Activated naive CD8-positive, alpha-beta T cell treated with anti-CD3 and anti-CD28 coated beads for 36 hours (primary cell): ENCODE measurements at places on chromosomes 2 and 18.

- DNase-seq = no peak
These were observed 141.7 kb upstream of the GPC1 start for GRCh38 chr2:240293557-240294461.

DNA sequence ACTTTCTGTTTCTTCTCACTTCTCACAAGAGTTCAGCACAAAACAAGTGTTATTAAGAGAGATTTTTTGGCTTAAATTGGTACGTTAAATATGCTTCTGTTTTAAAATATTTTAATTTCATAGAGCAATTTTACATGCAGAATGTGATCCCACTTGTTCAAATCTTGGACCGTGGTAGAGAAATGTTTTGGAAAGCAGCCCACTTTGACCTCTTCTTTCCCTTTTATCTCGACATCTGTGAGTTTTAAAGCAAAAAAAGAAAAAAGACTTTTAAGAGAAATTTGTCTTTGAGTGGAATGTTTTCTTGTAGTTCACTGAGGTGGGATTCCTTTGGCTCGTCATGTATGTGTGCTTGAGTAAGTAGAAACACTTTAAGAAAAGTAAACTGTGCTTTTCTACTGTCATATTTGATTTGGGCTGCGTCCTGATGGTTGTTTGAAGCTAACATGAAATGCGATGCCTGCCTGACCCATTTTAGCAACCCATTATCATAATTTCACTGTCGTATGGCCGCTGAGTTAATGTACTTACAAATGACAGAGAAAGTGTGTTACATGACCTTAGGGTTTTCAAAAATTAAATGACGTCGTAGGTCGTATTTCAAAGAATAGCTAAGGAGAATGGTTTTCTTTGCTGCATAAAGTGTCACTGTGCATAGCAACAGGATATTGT lies 54.5 kb downstream of the TSHZ1 start:
- no peak for DNase-seq

GRCh38 chr2:236558993-236559978 lies 10.3 kb upstream of the ACKR3 start:
- no peak for DNase-seq

- no peak for DNase-seq
These were observed 136.5 kb downstream of the DSEL start for GRCh38 chr18:67379981-67380380.

DNA sequence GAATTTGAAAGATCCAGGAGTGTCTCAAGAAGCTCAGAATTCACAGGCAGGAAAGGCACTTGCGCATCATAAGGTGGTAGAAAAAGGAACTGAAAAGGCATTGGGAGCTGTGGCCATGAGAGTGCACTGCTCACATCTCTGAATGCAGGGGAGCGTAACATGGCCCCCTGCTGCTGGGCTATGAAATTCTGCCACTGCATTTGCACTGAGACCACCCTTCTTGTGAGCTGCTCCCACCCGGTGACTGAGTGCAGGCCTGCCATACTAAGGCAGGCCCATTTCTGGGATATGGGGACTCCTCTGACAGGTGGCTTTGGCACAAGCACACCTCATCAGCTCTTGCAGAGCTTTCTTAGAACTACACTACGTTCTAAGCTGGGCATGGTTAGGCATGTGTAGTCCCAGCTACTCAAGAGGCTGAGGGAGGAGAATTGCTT lies 25.3 kb upstream of the STARD7 start:
- no peak for DNase-seq

GRCh38 chr2:186477790-186478189 lies 8.3 kb upstream of the ZC3H15 start:
- DNase-seq = no peak

GRCh38 chr2:191222507-191222906 lies 22.7 kb upstream of the MYO1B start:
- DNase-seq = no peak

GRCh38 chr2:64727843-64728463 lies 74.2 kb upstream of the SERTAD2 start:
- DNase-seq = no peak

GRCh38 chr2:191881982-191882816 lies 35.3 kb upstream of the CAVIN2 start:
- no peak for DNase-seq

DNA sequence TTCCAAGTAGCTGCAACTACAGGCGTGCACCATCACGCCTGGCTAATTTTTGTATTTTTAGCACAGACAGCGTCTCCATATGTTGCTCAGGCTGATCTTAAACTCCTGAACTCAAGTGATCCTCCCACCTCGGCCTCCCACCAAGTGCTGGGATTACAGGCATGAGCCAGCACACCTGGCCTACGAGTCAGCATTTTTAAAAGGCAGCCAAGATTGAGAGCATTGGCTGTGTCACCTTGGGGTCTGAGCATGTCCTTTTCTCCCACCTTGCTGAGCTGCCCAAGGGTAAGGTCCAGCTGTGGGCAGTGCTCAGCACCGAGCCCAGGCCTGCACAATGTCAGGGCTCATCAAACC lies 142.8 kb upstream of the LMAN1 start:
- DNase-seq = no peak

DNA sequence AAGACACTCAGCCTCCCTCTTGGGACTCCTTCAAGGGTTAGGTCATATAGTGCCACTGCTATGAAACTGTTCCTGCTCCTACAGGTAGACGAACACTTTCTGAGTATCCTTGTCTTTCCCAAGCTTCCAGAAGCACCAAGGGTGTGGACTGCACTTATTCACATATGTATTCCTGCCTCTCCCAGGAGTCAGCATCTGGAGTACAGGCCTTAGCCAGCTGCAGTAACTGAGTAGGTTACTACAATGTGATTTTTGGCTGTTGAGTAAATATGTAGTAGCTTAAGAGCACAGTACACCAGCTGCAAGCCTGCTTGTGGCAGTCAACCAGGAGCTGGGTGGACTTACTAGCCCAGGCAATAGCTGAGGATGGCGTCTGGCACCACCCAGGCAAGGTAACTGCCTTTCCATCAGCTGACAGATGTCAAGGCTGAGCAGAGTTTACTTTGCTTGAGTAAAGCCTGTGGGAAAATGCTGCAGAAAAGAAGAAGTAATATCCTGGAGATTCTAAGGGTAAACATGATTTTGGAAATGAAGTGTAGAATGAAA lies 14.0 kb upstream of the SCLY start:
- DNase-seq = no peak

- no peak for DNase-seq
These were observed 4.9 kb downstream of the NOP58 start for GRCh38 chr2:202270487-202270886.

- no peak for DNase-seq
These were observed 94.4 kb downstream of the SGPP2 start for GRCh38 chr2:222518570-222519381.

DNA sequence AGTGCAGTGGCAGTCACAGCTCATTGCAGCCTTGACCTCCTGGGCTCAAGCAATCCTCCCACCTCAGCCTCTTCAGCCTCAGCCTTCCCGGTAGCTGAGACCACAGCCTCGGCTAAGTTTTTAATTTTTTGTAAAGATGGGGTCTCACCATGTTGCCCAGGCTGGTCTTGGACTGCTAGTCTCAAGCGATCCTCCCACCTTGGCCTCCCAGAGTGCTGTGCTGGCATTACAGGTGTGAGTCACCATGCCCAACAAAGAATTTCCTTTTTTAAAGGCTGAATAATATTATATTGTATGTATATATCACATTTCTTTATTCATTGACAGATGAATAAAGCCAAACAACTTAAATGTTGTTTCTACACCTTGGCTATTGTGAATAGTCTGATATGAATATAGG lies 42.5 kb downstream of the MOB4 start:
- no peak for DNase-seq

DNA sequence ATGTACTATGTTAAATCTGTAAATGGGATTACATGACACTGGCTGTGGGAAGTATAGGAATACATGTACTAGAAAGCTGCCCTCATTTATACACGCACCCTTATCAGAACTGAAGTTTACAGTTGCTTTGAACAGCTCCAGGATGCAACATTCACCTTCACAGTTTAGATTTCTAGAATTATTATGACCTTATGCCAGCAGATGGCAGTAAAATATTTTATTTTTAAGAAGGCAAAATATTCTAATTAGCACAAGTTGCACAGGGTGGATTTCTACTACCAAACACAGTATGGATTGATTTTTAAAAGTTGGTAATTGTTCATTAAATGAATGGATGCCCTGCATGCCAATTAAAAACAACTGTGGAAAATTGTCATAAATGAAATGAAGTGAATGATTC lies 670.4 kb downstream of the KCNJ3 start:
- DNase-seq = no peak

GRCh38 chr2:136362676-136363390 lies 244.9 kb upstream of the CXCR4 start:
- peak; percentile 44 for DNase-seq

DNA sequence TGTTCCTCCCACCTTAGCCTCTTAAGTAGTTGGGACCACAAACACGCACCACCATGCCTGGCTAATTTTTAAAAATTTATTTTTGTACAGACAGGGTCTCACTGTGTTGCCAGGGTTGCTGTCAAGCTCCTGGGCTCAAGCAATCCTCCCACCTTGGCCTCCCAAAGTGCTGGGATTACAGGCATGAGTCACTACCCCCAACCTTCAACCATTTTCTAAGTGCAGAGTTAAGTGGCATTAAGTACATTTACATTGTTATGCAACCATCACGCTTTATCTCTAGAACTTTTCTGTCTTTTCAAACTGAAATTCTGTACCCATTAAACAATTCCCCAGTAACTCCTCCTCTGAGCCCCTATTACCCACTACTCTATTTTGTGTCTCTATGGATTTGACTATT lies 45.9 kb upstream of the AFF3 start:
- no peak for DNase-seq

DNA sequence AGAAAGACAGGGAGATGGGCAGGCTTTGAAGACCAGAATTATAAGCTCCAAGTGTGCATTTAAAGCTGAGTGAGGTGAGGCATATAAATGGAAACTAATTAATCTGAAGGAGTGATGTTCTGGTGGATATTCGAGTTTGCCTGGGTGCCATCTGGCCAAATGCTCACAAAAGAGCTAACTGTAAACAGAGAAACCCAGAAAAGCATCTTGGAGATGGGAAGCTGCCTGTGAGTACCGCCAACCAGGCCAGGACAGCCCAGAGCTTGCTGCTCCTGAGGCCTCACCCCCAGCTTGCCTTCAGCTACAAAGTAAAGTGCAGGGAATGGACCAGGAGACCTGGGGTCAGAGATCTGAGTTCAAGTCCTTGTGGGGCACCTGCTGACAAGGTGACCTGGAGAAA lies 446.1 kb upstream of the MYT1L start:
- no peak for DNase-seq

DNA sequence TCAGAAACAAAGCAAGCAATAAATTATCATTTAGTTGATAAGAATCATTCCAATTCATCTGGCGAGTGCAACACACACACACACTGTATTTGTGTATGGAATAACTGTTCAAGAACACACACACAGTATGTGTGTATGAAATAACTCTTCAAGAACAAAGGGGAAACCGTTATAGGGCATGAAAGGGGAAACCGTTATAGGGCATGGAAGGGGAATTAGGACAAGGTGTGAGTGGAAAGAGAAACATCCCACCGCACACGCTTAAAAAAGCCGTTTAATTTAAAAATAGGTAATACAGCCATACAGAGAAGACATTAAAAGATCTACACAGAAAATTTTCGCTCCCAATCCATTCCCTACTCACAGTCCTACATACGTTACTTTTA lies 607 bp upstream of the TSN start:
- no peak for DNase-seq

- peak; percentile 66 for DNase-seq
These were observed at the start of gene SIX3 for GRCh38 chr2:44941551-44942234. Gene SIX3 (plus strand): TSS chr2:44941702. CDS start chr2:44942105, 403 bp downstream.

GRCh38 chr2:206627632-206628031 lies 14.7 kb upstream of the FAM237A start:
- no peak for DNase-seq

- no peak for DNase-seq
These were observed 34.2 kb downstream of the TRAPPC12 start for GRCh38 chr2:3413697-3414096.

DNA sequence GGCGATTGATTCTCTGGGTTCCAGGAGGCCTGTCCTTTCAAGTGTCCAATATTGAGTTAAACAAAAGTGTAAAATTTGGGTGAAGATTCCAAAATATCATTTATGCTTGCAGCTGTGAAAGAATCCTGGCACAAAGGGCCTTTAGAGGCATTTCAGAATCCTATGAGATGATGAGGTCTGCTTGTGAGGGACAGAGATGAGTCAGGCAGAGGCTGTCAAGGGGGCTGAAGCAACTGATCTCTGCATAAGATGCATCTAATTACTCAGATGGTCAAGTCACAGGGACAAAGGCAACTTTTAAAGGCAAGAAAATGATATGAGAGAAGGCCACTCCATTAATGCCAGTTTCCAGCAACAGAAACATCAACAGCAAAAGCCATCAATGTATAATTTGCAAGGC lies 78.8 kb downstream of the FHOD3 start:
- DNase-seq = no peak

- no peak for DNase-seq
These were observed 144.3 kb upstream of the MAP3K20 start for GRCh38 chr2:172931256-172931894.

DNA sequence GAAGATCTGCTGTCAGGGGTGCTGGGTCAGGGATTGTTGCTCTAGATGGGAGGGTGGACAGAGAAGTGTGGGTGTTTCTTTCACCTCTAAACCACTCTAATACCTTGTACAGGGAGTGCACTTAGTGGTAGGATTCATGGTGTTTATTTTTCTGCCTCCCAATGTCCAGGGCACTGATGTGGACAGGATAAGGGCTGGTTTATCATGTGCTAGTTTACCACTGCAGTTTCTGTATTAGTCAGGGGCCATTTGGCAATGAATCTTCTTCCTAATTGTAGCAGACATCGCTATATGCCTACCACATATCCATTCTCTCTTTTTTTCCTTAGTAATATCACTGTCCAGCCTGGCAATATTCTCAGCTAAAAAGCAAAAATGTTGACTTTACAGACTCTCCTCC lies 50.3 kb upstream of the LRRTM1 start:
- no peak for DNase-seq

GRCh38 chr18:53757328-53757727 lies 467.1 kb downstream of the MBD2 start:
- DNase-seq = no peak

GRCh38 chr2:180848393-180848792 lies 132.0 kb upstream of the UBE2E3 start:
- no peak for DNase-seq

GRCh38 chr2:236577481-236578410 lies 8.1 kb downstream of the ACKR3 start:
- DNase-seq = no peak

- DNase-seq = peak; percentile 67
These were observed 70.0 kb downstream of the MBP start for GRCh38 chr18:77062518-77063003.

DNA sequence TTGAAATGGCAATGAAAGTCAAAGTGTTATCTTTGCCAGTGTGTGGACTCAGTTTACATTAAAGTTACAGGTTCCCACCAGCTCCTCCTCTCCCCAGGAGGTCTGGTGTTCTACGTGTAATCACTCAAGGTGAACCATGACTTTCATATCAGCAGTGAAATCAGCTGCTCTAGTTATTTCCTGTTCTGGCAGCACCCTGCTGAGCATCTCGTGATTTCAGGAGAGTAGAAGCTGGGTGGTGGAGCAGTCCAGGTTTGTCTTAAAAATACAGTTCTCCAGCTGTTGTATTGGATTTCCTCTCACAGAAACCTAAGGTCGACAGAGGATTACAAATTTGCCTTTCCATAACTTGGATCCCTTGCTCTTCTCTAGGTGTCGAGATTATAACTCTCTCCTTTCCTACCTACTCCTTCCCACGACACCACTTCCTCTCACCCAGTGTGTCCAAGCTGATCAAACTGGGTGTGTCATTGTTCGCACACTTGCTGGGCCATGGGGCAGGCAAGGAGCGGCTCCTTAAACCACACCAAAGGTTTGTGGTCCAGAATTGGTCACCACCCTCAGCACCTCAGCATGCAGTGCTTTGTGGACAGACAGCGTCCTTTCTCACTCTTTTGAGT lies 13.0 kb upstream of the ARHGAP25 start:
- no peak for DNase-seq
